ENCODE measurements at places on chromosomes 6 and 20.

DNA sequence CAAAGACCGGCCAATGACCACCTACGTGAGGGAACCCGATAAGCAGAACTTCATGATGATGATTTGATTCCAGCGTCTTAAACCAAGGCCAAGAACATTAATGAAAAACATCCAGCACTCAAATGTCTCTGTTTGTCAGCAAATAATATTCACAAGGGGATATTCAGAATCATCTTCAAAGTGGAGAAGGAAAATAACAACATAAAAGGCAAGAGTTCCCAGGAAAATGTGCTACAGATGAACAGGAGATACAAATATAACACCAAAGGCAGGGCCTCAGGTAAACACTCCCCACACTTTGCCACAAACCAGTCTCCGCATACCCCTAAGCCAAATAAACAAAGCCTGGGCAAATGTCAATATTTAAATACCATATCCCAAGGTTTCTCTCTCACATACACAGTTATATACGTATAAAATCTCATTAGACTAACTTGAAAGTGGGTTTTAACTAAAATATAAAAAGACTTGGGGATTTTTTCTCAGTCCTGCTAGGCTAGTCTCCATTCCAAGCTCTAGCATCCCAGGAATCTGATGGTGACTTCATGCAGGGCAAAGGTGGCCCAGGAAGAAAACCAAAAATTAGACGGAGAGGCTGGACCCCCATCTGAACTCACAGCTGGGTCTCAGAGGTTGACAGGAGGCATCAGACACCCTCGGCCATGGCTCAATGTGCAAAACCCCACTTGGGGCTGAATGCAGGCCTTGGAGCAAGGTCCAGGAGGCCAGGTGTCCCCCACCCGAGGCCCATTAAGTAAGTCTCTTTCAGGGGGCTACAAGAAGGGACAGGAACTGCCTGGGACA lies 32.1 kb downstream of the TRAM2 start:
- no peak for DNase-seq

DNA sequence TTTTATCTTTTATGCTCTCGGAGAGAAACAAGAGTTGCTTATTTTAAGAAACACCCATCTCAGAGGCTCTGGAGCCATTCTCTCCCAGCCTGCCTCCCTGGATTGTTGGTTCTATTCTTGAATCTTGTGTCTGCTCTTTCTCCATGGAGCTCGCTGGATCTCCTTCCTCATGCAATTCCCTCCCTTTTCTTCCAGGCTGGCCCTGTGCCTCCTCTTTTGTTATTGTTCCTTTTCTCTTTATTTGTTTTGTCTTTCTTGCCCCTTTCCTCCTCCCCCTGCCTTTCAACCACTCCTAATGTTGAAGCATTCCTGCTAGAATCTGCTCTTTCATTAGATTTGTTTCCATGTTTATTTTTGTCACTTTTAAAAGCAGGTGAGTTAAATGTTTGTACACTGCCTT lies 76.5 kb downstream of the STMND1 start:
- DNase-seq: no peak

- no peak for DNase-seq
Observed at GRCh38 chr6:41187924-41188886, 12.7 kb downstream of the TREML2 start.

DNA sequence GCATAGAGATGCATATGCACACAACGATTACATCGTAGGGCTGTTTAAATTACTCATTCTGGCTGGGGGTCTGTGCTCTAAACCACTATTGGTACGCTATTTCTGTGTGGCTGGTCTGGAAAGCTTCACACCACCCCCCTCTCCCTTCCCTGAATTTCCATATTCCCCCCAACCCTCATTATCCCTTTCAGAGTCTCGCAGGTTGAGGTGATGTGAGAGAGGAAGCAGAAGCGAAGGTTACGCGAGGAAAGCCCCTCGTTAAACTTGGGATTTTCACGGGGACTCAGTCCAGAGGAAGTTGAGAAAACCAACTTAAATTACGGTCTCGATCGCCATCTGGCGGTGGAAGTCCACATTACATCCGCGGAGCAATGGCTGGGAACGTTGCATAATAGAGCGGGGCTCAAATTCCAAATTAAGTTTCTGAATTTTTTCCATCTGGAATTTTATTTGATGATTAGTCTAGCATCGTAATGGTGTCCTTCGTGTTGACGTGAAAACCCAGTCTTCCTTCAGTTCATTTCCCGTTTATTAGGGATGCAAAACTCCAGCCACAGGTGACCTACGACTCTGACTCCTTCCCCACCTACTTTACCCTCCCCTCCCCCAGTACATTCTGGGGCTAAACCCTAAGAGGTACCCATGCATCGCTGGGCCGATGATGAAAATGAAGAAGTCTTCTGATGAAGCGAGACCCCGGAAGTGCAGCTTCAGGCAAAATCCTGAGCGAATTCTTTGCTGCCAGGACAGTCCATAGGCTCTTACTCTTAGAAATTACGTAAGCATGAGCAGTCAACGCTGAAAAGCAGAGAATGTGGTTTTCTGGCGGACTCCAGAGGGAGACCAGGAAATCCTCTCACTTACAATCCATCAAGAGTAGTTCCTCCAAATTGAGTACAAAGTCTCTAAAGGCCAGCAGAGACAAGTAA lies 19.7 kb downstream of the HLA-DOB start:
- DNase-seq: peak; percentile 85

- DNase-seq: no peak
Observed at GRCh38 chr20:33177866-33178265, 9.9 kb downstream of the BPIFA2 start.

- DNase-seq: no peak
Observed at GRCh38 chr6:40036186-40036585, 101.9 kb upstream of the MOCS1 start.

GRCh38 chr6:82915666-82916065 lies 150.0 kb downstream of the UBE3D start:
- no peak for DNase-seq

- DNase-seq: no peak
Observed at GRCh38 chr6:42819803-42820511, 38.1 kb downstream of the BICRAL start.

GRCh38 chr6:158743033-158743651 lies 76.0 kb downstream of the EZR start:
- DNase-seq: no peak

- no peak for DNase-seq
Observed at GRCh38 chr6:135860361-135860760, 8.9 kb downstream of the PDE7B start.

DNA sequence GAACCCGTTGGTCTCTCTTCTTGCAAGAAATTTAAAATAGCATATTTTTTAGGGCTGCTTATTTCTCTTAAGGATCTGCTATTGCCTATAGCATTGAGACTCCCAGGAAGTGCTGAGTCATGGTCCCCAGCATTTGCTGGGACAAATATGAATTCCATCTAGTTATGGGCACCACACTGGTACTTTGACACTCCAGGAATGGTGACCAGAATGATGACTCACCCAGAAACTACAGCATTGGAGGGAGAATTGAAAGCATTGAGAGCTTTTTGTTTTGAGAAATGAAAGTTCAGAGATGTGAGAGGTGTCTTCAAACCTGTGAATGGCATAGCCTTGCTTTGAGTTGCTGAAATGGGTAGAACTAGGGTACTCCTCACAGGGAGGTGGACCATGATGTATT lies 699.7 kb downstream of the DHX35 start:
- no peak for DNase-seq

GRCh38 chr20:37976887-37977286 lies 56.4 kb downstream of the TTI1 start:
- no peak for DNase-seq

DNA sequence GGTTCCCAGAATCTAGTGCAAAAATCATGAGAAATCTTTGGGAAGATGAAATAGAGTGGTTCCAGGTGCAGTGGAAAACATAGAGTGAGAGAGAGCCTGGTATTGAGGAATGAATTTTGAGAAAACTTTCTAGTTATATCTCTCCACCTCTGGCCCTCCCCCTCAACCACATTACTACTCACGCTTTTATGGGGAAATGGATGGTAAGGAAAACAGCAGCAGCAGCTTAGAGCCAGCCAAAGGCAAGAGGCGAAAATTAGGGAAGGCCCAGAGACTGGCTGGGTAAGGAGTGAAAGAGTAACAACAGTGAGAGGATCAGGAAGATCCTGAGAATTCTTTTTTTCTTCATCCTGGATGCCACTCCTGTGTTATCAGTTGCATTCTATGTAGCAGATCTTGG lies 187.9 kb upstream of the ECI2 start:
- DNase-seq: no peak

GRCh38 chr6:154232013-154232910 lies 124.3 kb downstream of the IPCEF1 start:
- no peak for DNase-seq

GRCh38 chr6:15922510-15923250 lies 206.2 kb upstream of the MYLIP start:
- DNase-seq: no peak

GRCh38 chr6:156378853-156379252 lies 398.3 kb upstream of the ARID1B start:
- DNase-seq: peak; percentile 20

GRCh38 chr6:151229401-151230276 lies 10.1 kb upstream of the AKAP12 start:
- no peak for DNase-seq

GRCh38 chr6:5746759-5747130 lies 260.0 kb downstream of the NRN1 start:
- DNase-seq: no peak

DNA sequence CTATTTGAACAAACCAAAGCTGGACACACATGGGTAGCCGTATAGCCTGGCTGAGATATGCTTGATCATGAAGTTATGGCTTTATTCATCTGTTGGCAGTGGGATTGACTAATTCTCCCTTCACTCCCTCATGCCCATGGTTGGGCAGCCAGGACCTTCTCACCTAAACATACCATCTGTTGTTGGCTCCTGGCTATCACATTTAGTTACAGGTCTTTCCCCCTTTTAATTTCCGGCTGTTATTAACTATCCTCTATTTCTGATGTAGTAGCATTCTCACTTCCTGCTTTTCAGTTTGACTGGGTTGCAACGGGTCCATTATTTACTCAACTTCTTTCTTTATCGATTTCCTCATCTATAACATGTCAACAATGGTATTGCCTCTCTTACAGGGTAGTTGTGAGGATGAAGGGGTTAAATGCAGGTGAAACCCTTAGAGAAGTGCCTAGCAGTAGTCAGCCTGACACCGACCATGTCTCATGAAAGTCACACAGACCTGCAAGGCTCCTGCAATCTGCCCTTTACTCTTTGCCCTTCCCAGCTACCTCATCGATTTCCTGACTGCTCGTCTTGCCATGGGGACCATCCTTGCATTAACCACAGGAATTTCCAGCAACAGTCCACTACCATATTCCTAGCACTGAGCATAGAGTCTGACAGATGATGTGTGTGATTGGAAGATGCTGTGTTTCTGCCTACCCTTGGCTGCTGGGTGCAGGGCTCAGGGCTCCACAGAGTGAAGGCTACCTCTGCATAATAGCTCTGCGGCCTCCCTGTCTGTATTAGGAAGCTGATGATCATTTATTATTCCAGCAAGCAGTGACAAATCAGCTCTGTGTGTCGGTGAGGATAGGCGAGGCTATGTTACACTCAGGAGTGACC lies 42.2 kb downstream of the PPP1R14C start:
- DNase-seq: peak; percentile 64

DNA sequence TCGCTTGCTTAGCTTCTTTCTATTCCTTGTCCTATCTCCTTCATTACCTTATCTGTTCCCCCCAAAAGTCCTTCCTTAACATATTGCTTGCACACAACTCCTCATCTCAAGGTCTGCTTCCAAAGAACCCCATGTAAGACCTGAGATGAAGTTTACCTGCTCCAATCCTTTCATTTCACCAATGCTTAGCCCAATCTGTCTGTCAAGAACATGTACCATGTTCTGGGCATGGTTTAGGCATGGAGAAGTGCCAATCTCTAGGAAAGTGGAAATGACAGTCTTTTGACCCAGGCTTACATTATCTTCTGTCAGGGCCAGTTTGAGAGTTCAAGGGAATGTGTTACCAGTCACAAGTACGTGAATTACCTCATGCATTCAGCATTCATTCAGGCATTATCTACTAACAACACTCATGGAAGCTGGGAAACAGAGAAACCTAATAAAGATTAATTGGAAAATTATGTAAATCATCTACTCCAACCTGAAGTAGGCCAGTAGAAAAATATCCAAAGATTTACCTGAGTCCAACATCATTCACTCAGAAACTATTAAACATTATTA lies 15.8 kb upstream of the TASP1 start:
- DNase-seq: no peak

GRCh38 chr6:49526598-49526997 lies 23.9 kb upstream of the C6orf141 start:
- DNase-seq: no peak

DNA sequence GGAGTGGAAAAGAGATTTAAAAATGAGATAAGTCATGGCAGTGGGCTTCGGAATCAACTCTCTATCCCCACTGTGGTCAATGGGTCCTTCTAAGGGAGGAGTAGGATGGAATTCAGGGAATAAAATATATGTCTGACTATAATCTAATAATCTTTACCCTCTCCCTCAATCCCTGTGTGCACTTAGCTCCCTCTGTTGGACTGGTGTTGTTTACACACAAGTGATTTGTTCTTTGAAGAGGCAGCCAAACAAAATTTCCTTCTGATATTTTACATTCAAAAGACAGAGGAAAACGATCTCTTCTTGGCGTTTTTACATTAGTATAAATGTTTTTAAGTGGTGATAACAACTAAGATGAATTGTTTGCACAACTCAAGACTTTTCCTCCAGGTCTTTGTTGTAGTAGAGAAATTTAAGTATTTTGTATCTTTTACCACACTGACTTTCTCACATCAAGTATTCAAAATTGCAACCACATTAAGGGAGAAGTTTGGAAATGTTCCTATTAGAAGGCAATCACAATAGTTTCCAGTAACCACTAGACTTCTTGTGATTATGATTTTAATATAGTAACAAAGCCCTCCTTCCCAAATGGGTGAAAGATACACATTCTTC lies 317.8 kb downstream of the CENPW start:
- peak; percentile 46 for DNase-seq

DNA sequence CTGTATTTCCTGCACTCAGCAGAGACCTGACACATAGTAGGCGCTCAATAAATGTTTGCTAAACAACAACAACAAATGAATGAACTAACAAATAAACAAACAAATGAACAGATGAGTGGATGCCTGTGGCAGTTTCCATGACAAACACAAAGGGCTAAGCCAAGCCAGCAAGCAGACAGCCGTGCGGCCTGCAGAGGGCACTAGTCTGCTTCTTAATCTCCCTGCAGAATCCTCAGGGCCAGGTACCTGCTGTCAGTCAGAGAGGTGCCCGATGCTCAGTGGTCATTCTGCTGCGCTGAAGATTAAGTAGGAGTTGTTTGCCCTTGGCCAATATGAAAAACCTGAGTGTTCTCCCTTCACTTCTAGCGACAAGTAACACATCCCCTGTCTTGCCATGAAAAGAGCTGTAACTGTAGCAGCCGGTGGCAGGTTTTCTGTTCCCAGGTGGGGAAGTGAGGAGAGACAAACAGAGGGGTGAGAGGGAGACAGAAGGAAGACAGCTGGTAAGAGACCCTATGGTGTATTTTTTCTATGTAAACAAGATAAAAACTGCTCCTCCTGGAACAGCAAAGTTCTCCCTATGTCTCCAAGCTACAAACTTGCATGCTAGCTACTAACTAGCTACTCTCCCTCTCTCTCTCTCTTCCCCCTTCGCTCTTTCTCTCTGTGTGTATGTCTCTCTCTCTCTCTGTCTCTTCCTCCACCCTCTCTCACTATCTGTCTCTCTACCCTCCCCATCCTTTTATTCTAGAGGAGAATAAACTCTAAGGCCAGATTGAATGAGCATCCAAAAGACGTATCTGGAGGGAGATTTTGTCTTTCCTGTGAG lies at the start of gene MC3R:
TSS of gene MC3R (plus strand) at position 779 of the 829 bp plus-strand sequence. CDS start 112 bp downstream, outside the sequence.
- peak; percentile 55 for DNase-seq

- DNase-seq: no peak
Observed at GRCh38 chr6:20706238-20706938, 172.1 kb downstream of the CDKAL1 start.

- DNase-seq: no peak
Observed at GRCh38 chr6:49556429-49556837, 6.0 kb downstream of the C6orf141 start.
